ENCODE measurements at places on chromosomes 6 and 20.
A peak's percentile ranks its signal among the peaks of the same experiment; 100 is the strongest.

DNA sequence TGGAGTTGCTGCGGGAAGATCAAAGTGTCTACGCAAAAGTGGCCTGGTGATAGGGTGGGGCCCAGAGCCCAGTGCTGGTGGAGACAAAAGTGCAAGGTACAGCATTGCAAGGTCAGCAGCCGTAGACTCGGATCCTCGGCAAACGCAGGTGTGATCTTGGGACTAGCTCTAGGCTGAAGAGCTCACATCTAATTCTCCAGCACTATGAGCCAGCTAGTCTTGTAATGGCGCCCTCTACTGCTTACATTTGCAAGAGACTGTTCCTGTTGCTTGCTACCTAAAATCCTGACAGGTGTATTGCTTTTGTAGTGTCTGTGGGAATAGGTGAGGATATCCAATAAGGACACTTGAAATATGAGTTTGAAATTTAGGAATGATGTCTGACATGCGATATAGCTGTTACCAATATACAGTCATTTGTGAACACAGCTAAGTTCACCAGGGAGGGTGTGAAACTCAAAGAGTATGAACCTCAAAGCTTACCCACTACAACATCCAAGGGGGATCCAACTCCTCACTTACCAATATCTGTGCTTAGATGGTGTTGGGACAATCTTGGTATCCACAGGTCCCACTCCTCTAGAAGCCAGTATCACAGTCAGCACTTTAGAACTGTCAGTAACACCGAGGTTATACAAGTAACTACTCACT is 58.4 kb downstream of the PDE7B start:
- no peak for DNase-seq

GRCh38 chr20:2358006-2358405 is 22.7 kb upstream of the TGM6 start:
- no peak for DNase-seq

- DNase-seq: peak; percentile 55
Observed at GRCh38 chr20:57653910-57654309, 33.7 kb upstream of the ZBP1 start.

DNA sequence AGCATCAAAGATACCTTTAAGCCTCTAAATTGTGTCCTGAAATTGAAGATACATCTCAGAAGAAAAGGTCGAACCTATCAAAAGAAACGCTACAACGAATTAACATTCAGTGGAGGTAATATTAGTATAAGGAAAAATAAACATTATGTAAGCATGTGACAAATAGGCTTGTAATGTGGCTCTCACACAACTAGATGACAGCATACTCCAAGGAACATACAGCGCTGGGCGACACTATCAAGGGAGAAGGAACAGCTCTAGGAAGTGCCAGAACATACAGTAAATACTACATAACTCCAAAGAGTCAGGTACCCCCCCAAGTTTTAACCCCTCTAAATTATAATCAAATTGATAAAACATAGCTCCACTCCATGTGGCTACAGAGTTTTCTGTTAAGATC is 103.5 kb downstream of the LAMP5 start:
- no peak for DNase-seq

- no peak for DNase-seq
Observed at GRCh38 chr6:7473805-7474719, 67.4 kb upstream of the DSP start.

- no peak for DNase-seq
Observed at GRCh38 chr6:166036316-166037095, 131.1 kb downstream of the TBXT start.

DNA sequence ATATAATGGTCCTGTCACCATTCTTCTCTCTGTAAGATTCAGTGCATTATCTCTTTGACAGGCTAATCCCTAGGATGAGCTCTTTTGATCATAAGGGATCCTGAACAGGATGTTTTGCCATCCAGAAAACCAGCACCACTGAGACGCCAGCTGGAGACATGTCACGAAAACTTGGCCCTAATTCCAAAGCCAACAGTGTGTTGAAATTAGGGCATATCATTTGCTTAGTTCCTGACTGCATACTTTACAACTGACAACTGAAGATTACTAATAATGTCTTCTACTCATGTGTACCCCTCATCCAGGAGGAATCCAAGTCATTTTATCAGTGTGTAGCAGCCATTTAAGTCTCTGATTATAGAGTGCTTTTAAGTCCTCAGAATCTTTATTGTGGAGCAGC is 243.6 kb downstream of the KCNQ5 start:
- DNase-seq: no peak

DNA sequence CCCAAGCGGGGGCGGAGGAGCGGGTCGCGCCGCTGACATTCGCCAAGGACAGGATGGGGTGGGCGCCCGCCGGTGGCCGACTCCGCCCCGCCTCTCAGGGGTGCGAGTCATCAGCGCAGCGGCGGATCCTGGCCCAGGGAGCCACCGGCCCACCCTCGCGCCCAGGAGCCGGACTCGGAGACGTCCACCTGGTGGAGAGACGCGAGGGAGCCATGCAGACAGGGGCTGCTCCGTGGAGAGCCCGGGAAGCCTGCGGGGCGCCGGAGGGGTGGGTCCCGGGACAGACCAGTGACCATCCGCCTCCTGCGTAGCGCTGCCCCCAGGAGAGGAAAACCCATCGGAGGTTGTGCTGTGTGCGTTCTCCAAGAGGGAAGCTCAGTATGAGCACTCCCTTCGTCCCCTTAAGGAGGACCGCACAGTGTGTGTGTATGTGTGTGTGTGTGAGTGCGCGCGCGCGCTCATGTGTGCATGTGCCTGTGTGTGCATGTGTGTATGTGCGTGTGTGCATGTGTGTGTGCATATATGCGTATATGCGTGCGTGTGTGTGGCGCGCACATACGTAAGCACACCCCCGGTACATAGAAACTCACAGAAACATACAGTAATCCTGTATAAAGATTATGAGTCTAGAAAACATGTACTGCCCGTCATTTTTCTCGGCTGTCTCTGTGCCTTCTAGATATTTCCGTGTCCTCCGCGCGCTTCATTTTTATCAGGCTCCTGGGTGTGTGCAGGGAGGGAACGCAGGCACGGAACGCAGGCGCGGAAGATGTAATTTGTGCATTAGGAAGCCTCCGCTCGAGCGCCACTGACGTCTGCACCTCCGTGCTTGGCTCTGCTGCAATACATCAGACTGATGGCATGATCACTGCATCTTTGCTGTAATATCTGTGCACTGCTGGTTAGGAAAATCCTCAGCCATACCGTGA is 158.9 kb downstream of the TBXT start:
- no peak for DNase-seq

GRCh38 chr6:87574237-87574804 is 15.5 kb downstream of the RARS2 start:
- no peak for DNase-seq

DNA sequence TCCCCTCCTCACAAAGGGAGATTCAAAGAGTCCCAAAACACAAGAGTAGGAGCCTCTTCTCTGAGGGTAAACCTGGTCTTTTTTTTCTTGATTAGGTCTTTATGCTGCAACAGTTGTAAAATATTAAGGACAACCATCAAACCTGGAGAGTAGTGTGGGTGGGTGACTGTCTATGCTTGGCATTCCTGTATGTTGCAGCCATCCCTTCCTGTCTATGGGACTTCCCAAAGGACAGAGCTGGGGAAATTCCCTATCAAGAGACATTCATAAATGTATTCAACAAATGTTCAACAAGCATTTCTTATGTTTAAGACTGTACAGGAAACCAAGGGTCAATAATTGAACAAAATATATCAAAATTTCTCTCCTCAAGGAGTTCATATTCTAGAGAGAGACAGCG is 5.5 kb downstream of the BTN2A2 start:
- DNase-seq: no peak

- no peak for DNase-seq
Observed at GRCh38 chr6:138105880-138106664, 1.1 kb downstream of the PERP start.

DNA sequence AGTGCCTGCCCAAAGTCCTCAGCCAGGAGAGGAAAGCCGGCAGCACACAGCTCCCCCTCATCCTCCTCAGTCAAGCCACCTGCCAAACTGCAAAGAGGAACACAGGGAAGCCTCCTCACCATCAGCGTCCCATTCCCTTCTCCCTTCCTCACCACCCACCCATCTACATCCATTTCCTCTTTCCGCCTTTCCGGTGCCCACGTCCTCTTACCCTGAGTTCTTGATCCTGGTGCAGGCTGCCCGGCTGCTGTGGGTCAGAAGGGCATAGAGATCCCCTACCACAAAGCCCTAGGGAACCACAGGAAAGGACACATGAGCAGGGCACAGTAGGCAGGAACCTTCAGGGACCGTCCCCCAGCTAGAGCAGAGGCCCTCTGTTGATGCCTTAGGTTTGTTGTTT is 6.0 kb downstream of the GNMT start:
- no peak for DNase-seq

- peak; percentile 99 for DNase-seq
Observed at GRCh38 chr20:50415516-50416268, 94.5 kb upstream of the PTPN1 start.

All from sciatic nerve (tissue), 2 donors.